PC-9 (cell line): ENCODE measurements at places on chromosomes 5 and 9. TPM values are rescaled to one million over a fixed set of nuclear protein-coding genes. Genes with fewer than 3 reads are reported as not detected.

DNA sequence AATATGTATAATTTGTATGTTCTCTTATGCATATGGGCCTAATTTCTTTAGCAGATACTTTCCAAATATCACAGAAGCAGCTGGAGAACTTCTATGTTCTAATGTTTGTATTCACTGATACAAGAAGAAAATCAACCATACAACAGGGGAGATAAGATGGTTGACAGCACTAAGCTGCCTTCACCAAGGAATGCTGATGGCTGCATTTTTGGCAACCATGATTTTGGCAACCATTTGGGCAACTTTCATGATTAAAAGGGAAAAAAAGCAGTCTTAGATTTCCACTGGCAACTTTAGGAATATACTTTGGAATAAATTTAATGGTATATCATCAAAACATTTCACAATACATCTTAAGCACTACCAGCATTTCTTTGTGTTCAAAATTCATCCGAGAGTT lies 740.3 kb upstream of the CDH6 start:
- no peaks in the 10 kb centered on the region for H3K4me1 ChIP-seq
- no peak for DNase-seq
- H3K4me3 ChIP-seq = no peak overlapping the region
- H3K27ac ChIP-seq = no peak overlapping the region
- no peaks in the 10 kb centered on the region for H3K36me3 ChIP-seq
- no peaks in the 10 kb centered on the region for H3K27me3 ChIP-seq

DNA sequence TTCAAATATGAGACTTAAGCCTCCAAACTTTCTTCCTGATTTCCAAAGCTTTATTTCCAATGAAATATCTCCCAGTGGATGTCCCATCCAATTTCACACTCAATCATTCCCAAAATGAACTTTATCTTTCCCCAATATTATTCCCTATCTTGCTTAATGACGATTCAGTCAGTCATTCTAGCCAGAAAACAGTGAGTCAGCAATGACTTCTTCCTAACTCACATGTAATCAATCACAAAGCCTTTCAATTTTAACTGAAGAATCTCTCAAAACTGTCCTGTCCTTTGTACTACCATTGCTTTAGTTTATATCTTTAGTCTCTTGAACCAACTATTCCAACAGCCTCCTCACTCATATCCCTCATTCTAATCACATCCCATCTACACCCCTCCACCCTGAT lies 34.9 kb downstream of the NSA2 start:
- H3K27ac ChIP-seq = no peak overlapping the region
- no peaks in the 10 kb centered on the region for H3K27me3 ChIP-seq
- no peaks in the 10 kb centered on the region for H3K36me3 ChIP-seq
- H3K4me3 ChIP-seq = no peak overlapping the region
- no peak for DNase-seq

DNA sequence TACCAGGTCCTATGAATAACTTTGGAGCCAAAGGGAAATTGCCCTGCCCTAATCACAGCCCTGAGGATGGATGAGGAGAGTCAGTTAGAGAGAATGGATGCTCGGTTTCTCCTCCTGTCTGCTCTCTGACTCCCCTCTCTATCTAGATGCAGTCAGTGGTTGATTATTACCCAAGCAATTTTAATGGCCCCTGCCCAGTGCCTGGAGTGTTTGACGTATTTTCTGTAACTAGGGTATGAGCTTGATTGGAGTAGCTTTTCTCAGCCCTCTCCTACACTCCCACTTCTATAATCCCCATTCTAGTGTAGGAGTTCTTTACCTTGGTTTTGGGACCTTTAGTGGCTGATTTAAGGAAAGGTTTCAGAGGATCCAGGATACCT lies 60.4 kb downstream of the DOCK2 start:
- no peaks in the 10 kb centered on the region for H3K36me3 ChIP-seq
- H3K4me3 ChIP-seq = no peak overlapping the region
- H3K27me3 ChIP-seq = no peaks in the 10 kb centered on the region

DNA sequence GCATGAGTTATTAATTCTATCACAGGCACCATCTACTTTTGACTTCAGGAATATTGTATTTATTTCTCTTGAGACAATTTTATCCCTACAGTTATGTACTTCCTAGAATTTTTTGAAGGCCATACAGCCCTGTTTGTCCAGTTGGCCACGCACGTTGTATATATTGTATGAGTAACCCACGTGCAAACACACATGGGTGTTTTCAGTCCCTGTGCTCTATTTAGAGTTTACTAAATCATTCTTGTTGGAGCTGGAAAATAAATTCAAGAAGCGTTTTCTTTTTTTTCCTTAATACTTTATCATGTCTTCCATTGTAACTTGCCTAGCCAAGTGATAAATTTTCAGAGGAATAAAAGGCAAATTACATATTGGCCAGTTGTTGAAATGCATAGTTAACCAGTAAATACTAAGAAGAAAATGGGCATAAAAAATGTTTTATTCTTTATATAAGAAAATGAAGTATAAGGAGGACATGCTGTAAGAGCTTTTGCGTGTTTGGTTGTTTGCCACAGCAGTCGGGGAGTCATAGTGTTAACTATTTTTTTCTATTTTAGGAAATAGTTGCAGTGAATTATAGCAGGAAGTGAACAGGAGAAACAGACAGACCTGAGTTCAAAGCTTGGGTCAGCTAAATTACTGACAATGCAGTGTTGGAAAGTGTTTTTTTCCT lies 86.4 kb upstream of the MINAR2 start:
- H3K27ac ChIP-seq = no peak overlapping the region
- H3K4me3 ChIP-seq = no peak overlapping the region
- no peaks in the 10 kb centered on the region for H3K27me3 ChIP-seq
- no peaks in the 10 kb centered on the region for H3K4me1 ChIP-seq
- DNase-seq = no peak
- H3K36me3 ChIP-seq = no peaks in the 10 kb centered on the region

- H3K4me1 ChIP-seq = peaks cover 4% of the 10 kb centered on the region; the same call in 1 of the 2 replicates
- peak overlapping the region; percentile 21; the same call in 1 of the 2 replicates for H3K4me3 ChIP-seq
- DNase-seq = peak; percentile 78
- no peaks in the 10 kb centered on the region for H3K27me3 ChIP-seq
These were observed 91.5 kb downstream of the ANKRD33B start for GRCh38 chr5:10655161-10655971.

- DNase-seq = no peak
- H3K4me1 ChIP-seq = no peaks in the 10 kb centered on the region
- H3K27me3 ChIP-seq = peaks cover 17% of the 10 kb centered on the region
- no peak overlapping the region for H3K27ac ChIP-seq
- H3K36me3 ChIP-seq = no peaks in the 10 kb centered on the region
- no peak overlapping the region for H3K4me3 ChIP-seq
These were observed 252.5 kb downstream of the TLE4 start for GRCh38 chr9:79824265-79824664.

DNA sequence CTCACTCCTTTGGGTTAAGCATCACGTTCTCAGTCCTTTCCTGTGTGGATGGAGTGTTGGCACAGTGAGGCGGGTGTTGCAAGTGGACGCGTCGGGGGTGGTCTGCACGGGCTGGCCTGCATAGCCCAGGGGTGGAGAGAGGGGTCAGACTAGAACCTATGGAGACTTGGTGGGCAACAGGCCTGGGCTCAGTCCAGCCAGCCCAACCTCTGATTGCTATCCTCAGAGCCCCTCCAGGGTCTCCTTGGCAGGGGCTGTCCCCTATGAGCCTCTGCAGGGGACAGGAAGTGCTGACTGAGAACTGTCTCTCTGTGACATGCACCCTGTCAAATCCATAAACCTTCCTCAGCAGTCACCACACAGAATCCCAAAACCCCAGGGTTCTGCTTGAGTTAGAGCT lies 2.3 kb downstream of the DCANP1 start:
- H3K4me3 ChIP-seq = no peak overlapping the region
- H3K4me1 ChIP-seq = no peaks in the 10 kb centered on the region
- no peaks in the 10 kb centered on the region for H3K36me3 ChIP-seq
- no peak for DNase-seq
- no peak overlapping the region for H3K27ac ChIP-seq
- H3K27me3 ChIP-seq = peaks cover 72% of the 10 kb centered on the region

- H3K27me3 ChIP-seq = no peaks in the 10 kb centered on the region
- no peak overlapping the region for H3K27ac ChIP-seq
- no peaks in the 10 kb centered on the region for H3K4me1 ChIP-seq
- DNase-seq = no peak
- H3K36me3 ChIP-seq = no peaks in the 10 kb centered on the region
These were observed 397.5 kb downstream of the TMEM167A start for GRCh38 chr5:82679660-82680059.

GRCh38 chr9:135245482-135246247 lies 158.2 kb downstream of the OLFM1 start:
- H3K4me3 ChIP-seq = no peak overlapping the region
- no peak for DNase-seq
- H3K36me3 ChIP-seq = no peaks in the 10 kb centered on the region
- peaks cover 98% of the 10 kb centered on the region for H3K27me3 ChIP-seq
- no peak overlapping the region for H3K27ac ChIP-seq

TNFSF8 gene
- not detected in 2 replicates for total RNA-seq

CD72 gene
- 3.2 and 4.1 TPM in 2 replicates for total RNA-seq

PCDHGA5 gene
- 0.13 and 0.20 TPM in 2 replicates for total RNA-seq

EQTN gene
- total RNA-seq = not detected in 2 replicates
